Endothelial cell of umbilical vein (primary cell): ENCODE measurements at places on chromosomes 3 and 15. TPM values are rescaled to one million over a fixed set of nuclear protein-coding genes. Genes with fewer than 3 reads are reported as not detected.

The PRR20G gene
- total RNA-seq = not detected in 2 replicates

The ECE2 gene
- not detected in 2 replicates for total RNA-seq

The NRG4 gene
- not detected in 2 replicates for total RNA-seq

The ROPN1 gene
- not detected in 2 replicates for total RNA-seq

The COL6A5 gene
- not detected in 2 replicates for total RNA-seq

The IL12A gene
- total RNA-seq = 1.5 and 1.7 TPM in 2 replicates

The C3orf33 gene
- total RNA-seq = 0.74 and 1.7 TPM in 2 replicates

The LRTM1 gene
- not detected in 2 replicates for total RNA-seq

The BTLA gene
- total RNA-seq = not detected in 2 replicates

The TRH gene
- total RNA-seq = not detected in 2 replicates

The DPPA2 gene
- not detected in 2 replicates for total RNA-seq

The WDR76 gene
- total RNA-seq = 22.1 and 25.2 TPM in 2 replicates

The SPRED1 gene
- total RNA-seq = 10.7 and 16.4 TPM in 2 replicates

The PLA2G4E gene
- not detected in 2 replicates for total RNA-seq

The KLF15 gene
- 1.4 and 3.0 TPM in 2 replicates for total RNA-seq

The MRPS25 gene
- total RNA-seq = 58.1 and 68.7 TPM in 2 replicates

The CA12 gene
- total RNA-seq = 1.8 and 5.9 TPM in 2 replicates

The OR4F6 gene
- not detected in 2 replicates for total RNA-seq

GRCh38 chr3:187665764-187666402, 4.3 kb downstream of the SST start:
- DNase-seq = no peak

DNA sequence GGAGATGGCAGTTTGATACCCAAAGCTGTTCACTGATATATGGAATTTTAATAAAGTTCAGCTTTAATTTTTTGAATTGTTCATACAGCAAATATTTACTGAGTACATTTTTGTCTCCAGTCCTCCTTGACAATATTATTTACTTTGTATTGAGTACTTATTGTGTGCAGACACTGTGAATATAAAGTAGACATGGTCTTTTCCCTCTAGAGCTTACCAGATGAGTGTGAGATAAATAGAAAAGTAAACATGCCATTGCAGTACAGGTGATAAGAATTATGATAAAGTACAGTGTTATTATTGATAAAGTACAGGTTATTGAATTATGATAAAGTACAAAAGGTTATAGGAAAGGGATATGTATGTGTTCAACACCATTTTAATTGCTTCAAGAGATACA, 2.1 kb downstream of the UBA5 start:
- DNase-seq = no peak

DNA sequence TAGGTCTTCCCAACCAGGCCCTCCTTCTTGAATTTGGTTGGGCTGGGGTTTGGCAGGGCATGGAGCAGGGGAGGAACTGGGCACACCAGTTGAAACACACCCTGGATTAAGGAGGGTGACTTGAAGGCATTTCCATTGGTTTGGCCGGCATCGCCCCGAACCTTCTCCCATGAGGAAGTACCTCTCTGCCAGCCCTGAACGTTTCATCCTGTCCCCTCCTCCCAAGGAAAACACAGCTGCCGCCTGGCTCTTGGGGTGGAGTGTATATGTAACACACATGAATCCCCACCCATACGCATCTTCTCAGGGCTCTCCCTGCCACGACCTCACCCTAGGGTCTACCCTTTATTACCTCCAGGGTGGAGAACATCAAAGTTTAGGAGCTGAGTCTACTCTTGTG, 14.6 kb downstream of the UBAP1L start:
- DNase-seq = no peak

- DNase-seq = no peak
Measured at GRCh38 chr3:176690083-176690869, 507.0 kb downstream of the TBL1XR1 start.

- DNase-seq = no peak
Measured at GRCh38 chr15:70533931-70534742, 229.2 kb downstream of the UACA start.

GRCh38 chr3:193344486-193344885, 34.1 kb downstream of the ATP13A5 start:
- DNase-seq = no peak

GRCh38 chr3:164658125-164658524, 420.2 kb downstream of the SI start:
- DNase-seq = no peak

DNA sequence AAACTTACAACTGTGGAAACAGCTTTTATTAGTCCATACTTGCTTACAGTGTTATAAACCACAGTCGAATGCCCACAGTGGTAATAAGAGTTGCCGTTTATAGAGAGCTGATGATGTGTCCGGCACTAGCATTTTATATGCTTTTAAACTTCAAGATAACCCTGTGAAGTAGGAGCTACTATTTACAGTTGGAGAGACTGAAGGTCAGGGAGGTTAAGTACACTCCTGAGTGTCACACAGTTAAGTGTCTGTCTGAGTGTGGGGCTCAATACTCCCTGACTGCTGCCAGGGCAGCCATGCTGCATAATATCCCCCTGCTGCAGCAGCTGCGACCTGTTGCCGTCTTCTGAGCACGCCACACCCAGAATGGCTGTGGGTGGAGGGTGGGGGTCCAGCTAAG, 89.9 kb upstream of the TNFAIP8L3 start:
- no peak for DNase-seq

DNA sequence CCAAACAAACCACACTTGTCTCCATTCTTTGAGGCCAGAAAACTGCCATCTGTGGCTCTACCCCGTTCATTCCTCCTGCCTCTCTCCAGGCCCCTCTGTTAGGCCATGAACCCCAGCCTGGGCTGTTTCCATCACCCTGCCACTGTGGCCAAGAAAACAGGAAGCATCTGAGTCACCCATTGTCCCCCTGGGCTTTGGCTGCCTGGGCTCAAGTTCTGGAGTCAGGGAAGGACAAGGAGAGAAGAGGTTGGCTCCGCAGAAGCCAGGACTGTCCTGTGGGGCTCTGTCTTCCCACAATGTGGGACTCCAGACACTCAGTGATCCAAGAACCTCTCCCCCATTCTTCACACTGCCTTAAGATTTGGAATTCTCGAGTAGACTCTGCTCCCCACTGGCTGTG, 14.8 kb upstream of the LCTL start:
- DNase-seq = peak; percentile 90

DNA sequence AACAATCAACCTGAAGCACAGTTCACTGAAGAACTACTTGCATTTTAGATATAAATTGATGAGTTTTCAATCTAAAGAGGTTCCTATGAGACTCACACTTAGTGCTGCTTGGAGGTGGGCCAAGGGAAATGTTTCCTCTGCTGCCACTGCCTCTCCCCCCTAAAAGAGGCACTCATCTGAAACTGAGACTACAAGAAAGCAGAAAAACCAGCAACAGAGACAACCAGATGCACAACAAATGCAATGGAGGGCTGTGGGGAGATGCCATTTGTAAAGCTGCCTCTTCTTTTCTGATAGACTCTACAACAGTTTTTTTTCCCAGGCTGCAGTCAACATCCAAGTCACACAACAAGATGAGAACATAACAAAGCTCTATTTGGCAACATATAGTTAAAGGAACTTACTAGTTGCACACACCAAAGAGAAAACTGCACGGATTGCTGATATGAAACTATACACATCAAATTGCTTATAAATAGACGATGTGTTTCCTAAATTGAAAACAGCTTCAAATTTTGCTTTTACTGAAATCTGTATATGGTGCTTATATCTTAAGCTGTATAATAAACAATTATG, 11.0 kb downstream of the TSPAN3 start:
- peak; percentile 61 for DNase-seq

GRCh38 chr3:48748754-48749153, 31.7 kb upstream of the IP6K2 start:
- no peak for DNase-seq

- DNase-seq = no peak
Measured at GRCh38 chr3:133932009-133932408, 36.3 kb upstream of the RAB6B start.

GRCh38 chr15:92130906-92131305, 262.8 kb upstream of the ST8SIA2 start:
- DNase-seq = no peak

- DNase-seq = no peak
Measured at GRCh38 chr3:143276592-143276991, 157.0 kb downstream of the CHST2 start.

GRCh38 chr15:40892447-40893012, 1.7 kb upstream of the VPS18 start:
- DNase-seq = no peak

- no peak for DNase-seq
Measured at GRCh38 chr15:80066912-80067311, 7.4 kb downstream of the ZFAND6 start.

GRCh38 chr15:99618941-99619411, 53.2 kb downstream of the MEF2A start:
- no peak for DNase-seq

DNA sequence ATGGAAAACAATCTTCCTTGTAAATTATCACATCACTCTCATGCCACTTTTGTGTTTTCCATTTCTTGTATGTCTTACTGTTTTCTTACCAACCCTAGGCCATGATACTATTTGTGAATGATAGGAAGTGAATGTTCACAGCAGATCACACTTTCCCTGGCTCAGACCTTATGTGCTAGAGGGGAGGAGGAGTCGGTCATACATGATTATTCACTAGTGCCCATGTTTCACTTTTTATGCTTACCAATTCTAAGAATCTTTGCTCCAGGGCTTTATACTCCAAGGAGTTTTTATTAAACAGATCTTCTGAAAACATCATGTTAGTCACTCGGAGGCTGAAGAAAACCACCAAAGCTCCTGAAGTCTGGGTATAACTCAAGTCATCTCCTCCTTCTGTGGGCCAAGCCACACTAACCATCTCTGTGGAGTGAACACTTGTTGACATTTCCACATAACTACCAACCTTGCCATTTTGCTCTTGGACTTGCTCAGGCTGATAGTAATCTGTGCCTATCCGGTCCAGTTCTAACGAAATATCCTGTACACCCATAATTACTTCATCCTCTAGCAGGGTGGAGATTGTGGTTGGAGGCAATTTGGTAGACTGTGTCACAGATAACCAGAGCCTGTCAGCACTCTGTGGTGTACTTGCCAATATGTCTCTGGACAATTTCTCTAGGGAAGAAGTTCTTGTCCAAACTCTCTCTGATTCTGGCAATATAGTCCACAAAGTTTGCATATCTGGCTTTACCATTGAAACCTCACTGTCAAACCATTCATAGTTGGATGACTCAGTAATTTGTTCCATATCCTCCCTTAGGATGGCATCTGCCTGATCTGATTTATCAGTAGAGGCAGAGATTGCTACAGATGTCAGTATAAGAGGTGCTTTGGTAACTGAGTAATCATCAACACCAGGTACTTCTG, 76.8 kb downstream of the IMPG2 start:
- DNase-seq = no peak

GRCh38 chr3:182713743-182714517, 79.4 kb upstream of the ATP11B start:
- peak; percentile 75 for DNase-seq

DNA sequence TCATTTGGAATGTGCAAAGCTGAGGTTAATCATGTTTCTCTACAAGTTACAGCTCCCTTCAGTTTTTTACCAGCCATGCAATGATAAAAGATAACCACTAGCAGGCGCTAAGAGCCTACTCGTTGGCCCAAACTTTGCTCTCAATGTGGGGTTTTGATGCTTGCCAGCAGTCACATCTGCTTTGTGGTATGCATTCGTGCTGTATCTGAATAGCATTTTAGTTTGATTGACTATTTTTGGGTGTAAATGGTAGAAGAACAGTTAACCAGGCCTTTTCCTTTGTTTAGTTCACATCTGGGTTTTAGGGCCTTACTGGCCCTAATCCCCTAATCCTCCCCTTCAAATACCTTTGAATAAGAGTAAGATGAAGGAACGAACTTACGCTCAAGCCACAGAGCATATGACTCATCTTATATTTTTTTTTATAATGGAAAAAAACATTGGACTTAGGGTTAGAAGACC, 4.4 kb upstream of the CLDN11 start:
- peak; percentile 80 for DNase-seq

GRCh38 chr3:72189339-72189738, 404.4 kb upstream of the PROK2 start:
- no peak for DNase-seq

GRCh38 chr3:131417751-131418150, 36.2 kb downstream of the NUDT16 start:
- no peak for DNase-seq

GRCh38 chr15:73079565-73079964, 27.3 kb downstream of the NEO1 start:
- peak; percentile 83 for DNase-seq

DNA sequence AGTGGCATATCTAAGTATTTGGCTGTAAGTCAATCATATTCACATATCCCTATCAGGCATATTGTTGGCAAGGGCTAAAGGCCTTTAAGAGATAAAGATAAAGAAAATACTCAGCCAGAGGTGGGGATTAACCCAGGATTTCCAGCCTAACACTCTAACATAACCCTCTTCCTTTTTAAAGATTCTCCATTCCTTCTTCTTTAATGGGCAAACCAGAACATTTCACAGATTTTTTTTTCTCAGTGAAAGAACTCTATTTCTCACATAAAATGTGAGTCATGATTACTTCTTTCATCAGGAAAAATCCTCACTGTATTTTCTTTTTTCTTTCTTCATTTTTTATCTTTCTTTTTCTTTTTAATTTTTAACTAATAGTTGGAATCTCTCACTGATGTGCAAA, 200.4 kb downstream of the NR1D2 start:
- no peak for DNase-seq

- DNase-seq = peak; percentile 41
Measured at GRCh38 chr3:30510596-30510995, 95.8 kb upstream of the TGFBR2 start.

DNA sequence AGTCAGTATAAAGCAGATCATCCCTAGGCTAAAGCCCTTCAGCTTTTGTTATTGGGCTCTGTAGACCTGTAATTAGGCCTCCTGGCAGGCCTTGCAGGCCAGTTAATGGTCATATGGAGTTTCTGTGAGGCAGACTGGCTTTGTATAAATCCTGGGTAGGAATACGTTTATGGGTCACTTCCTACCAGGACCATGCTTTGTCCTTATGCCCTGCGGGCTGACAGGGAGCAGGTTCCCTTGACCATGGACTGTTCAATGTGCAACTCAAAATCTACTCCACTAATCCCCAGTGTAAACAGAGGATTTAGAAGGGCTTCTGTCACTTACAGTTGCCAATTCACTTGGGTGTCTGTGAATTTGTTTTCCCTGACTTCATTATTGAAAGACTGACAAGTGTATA, 202.7 kb upstream of the MLF1 start:
- no peak for DNase-seq

- DNase-seq = no peak
Measured at GRCh38 chr3:55085231-55085630, 157.4 kb upstream of the LRTM1 start.

GRCh38 chr15:70196372-70197316, 98.9 kb upstream of the TLE3 start:
- no peak for DNase-seq

DNA sequence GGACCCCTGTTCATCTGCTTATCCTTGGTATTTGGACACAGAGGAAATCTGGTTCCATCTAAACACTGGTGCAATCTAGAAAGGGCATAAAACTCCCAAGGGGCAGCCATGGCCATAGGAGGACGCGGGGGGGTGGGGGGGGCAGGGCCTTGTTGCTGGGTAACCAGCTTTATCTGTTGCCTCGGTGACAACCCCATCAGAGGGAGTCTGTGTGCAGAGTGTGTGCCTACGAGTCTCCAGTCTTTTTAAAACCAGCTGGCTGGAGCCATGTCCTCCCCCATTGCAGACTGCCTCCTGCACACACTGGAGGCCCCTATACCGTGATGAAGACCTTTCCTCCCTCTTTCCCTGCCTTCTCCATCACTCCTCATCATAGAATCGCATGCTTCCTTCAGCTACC, 26.4 kb upstream of the CORO2B start:
- DNase-seq = no peak
